ENCODE measurements at places on chromosomes 12 and 14.

DNA sequence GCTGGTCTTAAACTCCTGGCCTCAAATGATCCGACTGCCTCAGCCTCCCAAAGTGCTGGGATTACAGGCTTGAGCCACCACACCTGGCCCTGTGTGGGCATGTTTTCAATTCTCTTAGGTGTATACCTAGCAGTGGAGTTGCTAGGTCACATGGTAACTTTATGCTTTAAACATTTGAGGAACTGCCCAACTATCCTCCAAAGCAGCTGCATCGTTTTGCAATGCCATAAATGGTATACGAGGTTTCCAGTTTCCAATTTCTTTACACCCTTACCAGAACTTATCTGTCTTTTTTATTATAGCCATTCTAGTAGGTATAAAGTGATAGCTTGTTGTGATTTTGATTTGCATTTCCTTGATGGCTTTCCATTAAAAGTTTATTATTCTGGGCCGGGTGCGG is 25.1 kb downstream of the RBMS2 start:
- no peak for DNase-seq

DNA sequence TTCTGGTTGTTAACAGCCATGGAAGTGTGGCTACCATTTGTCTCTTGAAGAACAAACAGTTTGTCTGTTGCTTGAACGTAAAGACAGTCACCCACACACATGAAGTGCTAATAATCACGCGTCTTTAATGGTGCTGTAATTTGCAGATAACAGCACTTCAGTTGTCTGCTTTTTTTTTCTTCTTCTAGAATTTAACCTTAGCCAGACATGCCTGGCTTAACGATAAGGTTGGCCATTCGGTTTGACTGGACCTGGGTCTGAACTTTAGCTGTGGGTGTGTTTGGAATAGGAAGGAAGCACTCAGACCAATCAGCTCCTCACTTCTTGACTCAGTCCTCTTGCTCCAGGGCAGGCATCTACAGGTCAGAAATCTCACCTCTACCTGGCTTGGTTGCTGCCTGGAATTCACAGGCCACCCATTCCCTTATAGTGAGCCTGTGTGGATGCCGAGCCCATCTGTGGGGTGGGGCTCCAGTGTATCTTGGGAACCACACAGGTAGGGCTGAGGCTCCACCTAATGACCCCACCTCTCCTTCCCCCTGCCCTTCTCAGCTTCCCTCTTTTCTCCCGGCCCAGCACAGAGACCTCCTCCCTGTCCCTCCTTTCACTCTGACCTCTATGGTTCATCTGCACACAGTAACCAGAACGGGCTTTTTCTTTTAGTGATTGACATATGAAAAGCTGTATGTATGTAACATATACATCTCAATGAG is 246.4 kb upstream of the PWP1 start:
- DNase-seq = no peak

DNA sequence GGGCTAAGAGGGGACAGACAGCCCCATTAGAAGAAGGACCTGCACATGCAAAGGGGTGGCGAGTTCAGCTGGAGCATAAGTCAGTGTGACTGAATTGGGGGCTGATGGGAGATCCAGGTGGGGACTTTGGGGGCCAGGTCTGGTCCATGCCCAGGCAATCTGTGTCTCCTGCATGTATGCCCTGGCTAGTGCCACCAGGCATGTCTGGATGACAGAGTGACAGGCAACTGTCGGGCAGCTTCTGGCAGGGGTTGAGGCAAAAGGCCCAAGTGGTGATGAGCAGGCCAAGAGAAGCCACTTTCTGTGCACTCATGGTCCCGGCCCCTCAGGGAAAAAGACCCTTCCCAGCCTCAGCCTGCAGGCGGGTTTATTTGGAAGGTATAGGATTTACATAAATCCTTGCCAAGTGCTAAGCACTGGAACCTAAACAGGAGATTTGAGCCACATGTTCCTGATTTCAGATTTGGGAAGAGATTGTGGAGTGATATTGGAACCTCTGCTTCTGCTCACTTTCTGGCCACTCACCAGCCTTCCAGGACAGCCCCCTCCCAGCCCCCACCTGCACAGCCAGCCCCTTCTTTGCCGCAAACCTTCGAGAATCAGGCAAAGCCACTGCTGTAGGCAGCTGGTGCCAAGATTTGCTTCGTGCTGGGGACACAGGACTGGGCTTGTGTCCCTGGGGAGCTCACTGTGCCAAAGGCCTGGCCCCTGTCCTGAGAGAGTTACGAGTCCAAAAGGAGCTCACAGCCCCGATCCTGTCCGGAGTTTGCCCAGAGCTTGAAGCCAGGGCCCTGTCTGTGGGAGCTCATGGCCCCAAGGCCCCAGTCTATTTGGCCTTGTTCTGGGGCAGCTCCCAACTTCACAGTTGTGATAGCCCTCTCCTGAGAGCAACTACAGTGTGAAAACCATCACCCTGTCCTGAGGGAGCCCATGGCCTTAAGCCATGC is 232.5 kb upstream of the RTL1 start:
- DNase-seq = no peak

GRCh38 chr14:23056956-23057756 is at the start of gene CDH24:
Gene CDH24, minus strand, starts transcription at chr14:23057520. Its CDS starts 1,787 bp downstream, at chr14:23055733.
- peak; percentile 79 for DNase-seq

GRCh38 chr14:64387232-64387781 is 846 bp upstream of the MTHFD1 start:
- DNase-seq = peak; percentile 14

DNA sequence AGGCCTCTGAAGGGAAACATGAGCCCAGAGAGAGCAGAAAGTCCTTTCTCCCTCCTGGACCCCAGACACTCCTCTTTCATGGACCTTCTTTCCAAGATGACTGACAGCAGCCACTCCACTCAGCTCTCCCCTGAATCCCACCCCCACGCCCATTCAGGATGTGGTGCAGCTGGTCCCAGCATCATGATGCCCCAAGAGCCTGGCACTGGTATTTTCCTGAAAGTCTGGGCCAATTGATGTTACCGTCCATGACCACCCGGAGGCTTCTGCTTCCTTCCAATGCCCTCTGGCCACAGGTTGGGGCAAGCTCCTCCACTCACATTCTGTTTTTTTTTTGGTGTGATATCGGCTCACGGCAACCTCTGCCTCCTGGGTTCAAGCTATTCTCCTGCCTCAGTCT is 112.6 kb downstream of the CALM1 start:
- DNase-seq = no peak

- peak; percentile 32 for DNase-seq
Observed at GRCh38 chr12:64171715-64172114, 50.4 kb downstream of the KICS2 start.
